T-helper 1 cell (primary cell): ENCODE measurements at places on chromosomes 5 and 9.

GRCh38 chr9:127562841-127563401 is 49.2 kb upstream of the STXBP1 start:
- DNase-seq = no peak

- no peak for DNase-seq
Measured at GRCh38 chr5:122738088-122738487, 36.8 kb upstream of the SNX2 start.

GRCh38 chr9:35954942-35955546 is 2.9 kb downstream of the OR2S2 start:
- no peak for DNase-seq

DNA sequence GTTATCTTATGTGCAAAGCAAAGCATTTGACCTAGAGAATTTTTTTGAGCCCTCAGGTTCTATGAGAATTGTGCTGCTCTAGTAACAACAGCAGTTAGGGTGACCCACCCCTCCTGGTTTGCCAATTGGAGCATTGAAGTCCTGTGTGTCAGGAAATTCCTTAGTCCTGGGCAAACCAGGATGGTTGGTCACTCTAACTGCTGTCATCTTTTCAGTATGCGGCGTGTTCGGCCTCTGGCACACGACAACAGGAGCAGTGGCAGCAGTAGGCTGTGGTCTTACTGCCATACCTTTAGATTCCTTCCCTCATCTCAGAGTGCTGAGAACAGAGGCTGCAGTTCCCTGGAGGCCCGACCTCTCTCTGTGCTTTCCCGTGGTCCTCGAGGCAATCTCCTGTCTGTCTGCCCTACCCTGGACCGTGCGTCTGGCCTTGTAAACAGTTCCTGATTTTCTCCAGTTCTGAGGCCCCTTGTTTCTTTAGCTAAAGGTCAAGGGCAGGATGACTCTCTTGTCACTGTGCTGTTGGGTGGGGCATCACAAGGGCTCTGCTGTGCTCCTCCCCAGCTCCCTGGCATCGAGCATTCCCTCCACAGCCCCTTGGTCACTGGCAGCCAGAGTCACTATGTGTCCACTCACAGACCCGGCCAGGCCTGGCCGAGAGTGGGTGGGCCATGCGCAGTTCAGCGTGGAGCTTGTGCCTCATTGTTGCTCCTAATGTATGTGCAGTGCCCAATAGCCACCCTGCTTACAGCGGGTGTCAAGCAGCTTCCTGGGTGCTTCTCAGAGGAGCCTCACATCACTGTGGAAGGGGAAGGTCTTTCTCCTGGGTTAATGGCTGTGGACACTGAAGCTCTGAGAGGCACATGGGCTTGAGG is 18.5 kb upstream of the COL15A1 start:
- no peak for DNase-seq

- no peak for DNase-seq
Measured at GRCh38 chr9:73742412-73742811, 590.7 kb downstream of the ANXA1 start.

DNA sequence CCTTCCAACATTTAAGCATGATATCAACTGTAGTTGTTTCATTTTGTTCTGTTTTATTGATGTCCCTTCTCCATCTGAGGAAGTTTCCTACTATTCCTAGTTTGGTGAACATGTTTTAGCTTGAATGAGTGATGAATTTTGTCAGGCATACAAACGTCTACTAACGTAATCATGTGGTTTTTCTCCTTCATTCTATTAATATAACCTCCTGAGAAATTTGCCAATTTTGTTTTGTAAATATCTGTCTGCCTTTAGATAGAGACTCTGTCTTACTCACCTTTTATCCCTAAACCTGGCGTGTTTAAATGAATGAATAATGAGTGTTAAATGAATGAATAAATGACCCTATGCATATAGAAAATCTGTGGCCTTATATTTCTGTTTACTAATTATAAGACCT is 26.5 kb upstream of the NREP start:
- no peak for DNase-seq
